Stimulated activated naive CD8-positive, alpha-beta T cell treated with anti-CD3 and anti-CD28 coated beads, Interleukin-15, Interleukin-2, amounts not matched to agents 100 U/mL and 50 U/mL, for 24 hours (primary cell): ENCODE measurements at places on chromosomes 4 and X.

DNA sequence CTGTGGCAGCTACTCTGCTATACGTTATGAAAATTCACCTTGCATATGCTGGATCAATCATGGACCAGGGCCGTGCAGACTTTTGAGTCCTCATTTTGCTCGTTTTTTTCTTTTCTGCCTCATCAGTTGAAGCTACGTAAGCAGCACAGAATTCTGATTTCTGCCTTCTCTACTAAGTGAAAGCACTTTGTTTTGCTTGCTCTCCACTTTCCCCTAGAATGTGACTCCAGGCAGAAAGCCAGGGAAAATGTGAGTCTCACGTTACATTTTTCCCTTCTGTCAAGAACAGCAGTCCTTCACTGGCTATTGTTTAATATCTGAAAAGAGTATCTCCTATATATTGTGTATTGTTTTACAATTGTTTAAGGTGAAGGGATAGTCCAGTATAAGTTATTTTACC, 1840.1 kb downstream of the PCDH7 start:
- no peak for DNase-seq

DNA sequence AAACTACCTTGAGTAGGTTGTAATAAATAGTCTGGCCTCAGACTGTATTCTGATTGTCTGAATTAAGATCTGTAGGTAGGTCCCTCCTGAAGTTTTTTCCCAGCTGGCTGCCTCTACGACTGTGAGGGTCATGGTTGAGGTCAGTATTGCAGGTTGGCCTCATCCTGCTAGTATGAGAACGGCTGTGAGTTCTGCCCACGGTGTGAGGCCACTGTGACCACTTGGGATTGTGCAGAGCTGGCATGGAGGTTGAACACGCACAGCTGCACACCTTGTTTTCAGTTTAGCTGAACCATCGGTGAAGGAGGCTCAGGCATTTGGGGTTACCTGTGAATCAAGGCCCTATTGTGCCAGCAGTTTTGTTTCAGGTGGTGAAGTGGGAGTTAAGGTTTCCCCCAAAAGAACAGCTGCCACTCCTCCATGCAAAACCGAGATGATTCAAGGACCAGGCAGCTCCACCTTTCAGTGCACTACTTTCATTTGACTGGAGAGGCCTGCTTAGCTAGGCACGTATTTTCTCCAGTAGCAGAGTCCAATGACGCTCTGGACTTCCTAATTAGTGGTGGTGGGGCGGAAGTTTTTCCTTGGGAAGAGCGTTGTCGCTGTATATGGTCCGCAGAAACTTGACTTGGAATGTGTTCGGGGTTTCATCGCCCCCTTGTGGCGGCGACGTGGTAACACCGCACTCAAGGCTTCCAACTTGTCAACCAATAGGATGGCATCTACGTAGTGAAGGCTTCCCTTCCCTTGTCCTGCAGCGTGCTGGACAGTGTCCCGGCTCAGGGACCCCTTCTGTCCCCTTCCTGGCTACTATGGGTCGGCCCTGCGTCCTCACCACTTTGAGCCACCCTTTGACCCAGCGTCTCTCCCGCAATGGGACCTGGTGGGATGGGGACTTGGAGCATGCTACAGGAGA, 13.8 kb downstream of the CMC4 start:
- peak; percentile 37 for DNase-seq

- no peak for DNase-seq
Observed at GRCh38 chr4:139893801-139894200, 228.2 kb downstream of the MGST2 start.

DNA sequence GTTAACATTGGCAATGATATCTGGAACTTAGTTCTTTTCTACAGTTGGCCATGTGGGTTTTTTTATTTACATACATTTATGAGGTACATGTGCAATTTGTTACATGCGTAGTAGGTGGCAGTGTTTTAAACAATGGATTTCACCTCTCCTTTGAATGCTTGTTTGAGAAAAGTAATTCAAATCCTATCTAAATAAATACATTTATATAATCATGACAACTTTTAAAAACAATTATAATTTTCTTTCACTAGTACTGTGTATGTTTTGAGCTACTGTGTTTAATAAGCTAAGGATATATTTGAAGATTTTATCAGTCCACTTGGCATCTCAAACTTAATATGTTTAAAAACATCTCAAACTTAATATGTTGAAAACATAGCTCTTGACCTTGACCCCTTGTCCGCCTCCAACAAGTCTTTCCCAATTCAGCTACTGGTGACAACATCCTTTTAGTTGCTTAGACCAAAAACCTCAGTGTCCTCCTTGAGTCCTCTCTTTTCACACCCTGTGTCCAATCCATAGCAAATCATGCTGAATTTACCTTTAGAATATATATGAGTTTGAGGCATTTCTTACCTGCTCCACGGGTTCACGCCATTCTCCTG, 14.5 kb downstream of the GUCY1B1 start:
- no peak for DNase-seq

DNA sequence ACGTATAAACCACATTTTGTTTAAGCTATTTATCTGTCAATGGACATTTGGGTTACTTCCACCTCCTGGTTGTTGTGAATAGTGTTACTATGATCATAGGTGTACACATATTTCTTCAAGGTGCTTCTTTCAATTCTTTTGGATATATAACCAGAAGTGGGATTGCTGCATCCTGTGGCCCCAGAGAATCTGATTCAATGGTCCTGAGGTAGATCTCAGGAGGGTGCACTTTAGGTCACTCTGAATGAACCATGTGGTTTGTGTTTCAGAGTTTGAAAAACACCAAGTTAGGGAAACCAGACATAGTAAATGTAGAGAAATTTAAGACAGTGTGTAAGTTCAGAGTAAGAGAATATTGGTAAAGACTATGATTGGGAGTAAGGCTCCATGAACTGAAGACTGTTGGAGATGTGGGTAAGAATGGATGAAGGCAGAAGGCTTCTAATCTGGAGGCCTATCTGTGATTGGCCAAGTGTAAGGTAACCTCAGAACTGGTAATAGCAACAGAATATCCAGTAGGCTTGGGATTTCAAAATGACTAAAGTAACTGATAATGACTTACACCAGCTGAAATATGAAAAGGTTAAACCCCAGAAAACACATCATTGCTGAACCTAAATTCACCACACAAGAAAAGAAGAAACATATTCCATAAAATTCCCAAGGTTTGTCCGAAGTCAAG, 236.9 kb downstream of the CAMK2D start:
- no peak for DNase-seq
